ENCODE measurements at places on chromosomes 11 and 22.

DNA sequence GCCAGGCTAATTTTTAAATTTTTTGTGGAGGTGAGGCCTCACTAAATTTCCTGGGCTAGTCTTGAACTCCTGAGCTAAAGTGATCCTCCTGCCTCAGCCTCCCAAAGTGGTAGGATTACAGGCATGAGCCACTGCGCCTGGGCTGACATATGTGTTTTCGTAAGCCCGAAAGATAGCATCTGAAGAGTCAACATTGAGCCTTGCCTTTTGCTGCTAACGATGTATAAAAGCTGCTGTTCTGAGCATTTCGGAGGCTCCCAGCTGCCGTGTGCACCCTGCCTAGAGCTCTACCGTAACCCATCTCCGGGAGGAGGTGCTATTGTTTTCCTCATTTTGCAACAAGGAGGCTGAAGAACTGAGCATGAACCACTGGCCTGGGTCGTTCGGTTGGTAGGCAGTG lies 18.1 kb upstream of the PPP6R3 start:
- DNase-seq, result no peak

- DNase-seq, result no peak
Measured at GRCh38 chr11:96361778-96362177, 18.8 kb upstream of the MAML2 start.

DNA sequence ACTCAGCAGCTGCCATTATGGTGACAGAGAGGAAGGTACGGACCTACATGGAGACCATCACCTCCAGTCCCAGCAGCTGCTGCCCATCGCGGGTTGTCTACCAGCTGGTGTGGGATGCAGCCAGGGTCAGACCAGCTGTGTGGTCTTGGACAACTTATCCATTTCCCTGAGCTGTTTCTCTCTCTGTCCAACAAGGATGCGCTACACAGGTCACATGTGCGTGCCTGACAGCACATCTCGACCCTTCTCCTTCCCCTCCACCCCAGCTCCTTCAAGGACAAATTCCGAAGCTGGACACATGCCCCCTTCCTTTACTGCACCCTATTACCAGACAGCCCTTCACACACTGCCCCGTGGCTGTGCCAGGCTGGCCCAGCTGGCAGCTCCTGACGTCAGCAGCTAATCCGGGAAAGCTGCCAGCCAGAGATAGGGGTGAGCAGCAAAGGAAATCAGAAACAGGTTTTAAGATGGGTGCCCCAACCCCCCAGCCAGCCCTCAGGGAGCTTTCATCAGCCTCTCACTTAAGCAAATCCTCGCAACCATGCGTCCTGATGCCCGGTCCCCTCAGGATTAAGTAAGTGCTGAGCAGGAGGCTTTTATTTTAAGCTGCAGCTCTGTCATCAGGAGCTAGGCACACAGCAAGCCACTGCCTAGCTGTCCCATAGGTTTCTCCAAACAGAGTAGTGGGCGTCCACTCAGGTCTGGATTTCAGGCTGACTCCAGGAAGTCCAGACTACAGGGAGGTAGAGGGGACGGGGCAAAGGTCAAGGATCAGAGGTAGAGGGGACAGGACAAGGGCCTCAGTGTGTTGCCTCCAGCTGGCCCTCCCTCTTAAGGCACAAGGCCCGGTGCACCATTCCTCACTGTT lies 20.3 kb downstream of the TEF start:
- no peak for DNase-seq

- no peak for DNase-seq
Measured at GRCh38 chr11:7671347-7672215, 1.7 kb downstream of the CYB5R2 start.

DNA sequence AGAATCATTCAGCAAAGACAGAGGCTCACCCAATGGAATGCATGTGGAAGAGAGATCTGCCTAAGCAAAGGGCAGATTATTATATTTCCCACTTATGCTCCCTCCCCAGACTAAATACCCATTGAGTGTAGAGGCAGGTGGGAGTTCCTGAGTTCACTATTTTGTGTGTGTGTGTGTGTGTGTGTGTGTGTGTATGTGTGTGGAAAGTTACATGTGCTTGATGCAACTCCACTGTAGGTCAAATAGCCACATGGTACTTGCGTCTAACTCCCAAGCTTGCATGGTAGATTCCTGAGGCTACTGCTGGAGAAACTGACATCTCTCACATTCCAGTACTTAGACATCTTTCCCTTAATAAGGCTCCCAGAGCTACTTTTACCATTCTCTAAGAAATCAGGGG lies 3.4 kb upstream of the COPB1 start:
- no peak for DNase-seq

DNA sequence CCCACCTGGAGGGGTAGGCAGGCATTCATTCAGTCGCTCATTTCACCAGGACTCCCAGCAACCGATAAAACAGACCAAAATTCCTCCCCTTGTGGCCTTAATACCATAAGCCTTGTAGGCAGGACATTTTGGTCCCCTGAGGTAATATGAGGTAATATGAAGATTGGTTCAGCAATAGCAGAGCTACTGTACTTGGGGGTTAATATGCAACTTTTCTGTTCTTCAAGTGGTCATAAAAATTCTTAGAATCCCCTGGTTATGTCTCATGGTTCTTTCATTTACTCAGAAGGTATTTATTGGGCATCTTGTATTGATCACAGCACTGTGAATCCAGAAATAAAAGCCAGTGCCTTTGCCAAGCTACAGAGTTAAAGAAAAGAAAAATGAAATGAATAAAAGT lies 29.8 kb downstream of the SHISA8 start:
- DNase-seq, result no peak

GRCh38 chr11:43071338-43071737 lies 240.5 kb upstream of the API5 start:
- DNase-seq, result no peak

DNA sequence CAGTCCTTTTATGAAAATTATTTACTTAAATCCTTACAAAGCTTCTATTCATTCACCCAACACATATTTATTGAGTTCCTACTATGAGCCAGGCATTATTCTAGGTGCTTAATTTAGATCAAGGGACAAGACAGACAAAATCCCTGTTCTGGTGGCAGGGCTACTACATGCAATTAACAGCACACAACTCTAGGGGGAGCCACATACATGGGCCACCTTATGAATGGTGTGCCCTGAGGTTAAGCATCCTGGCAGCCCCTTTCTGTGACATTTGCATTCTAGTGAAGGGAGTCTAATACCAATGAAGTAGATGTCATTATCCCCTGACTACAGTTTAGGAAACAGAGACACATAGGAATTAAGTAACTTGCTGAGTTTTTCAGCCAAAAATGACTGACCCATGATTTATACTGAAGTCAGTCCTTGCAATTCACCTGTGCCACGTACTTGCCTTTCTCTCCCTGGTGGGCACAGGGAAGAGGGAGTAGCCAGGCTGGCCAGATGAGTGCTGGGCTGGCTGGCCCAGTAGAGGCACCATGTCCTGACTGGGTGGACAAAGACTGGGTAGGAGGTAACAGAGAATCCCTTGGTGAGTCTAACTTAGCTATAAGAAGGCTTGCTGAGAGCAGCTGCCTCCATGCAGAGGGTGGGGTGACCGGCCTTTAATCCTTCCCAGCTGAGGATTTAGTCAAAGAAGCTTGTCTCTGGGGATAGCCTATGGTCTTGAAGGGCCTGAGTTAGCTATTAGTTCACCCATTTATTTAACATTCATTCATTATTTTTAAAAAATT lies 52.0 kb upstream of the ELF5 start:
- peak; percentile 5 for DNase-seq

DNA sequence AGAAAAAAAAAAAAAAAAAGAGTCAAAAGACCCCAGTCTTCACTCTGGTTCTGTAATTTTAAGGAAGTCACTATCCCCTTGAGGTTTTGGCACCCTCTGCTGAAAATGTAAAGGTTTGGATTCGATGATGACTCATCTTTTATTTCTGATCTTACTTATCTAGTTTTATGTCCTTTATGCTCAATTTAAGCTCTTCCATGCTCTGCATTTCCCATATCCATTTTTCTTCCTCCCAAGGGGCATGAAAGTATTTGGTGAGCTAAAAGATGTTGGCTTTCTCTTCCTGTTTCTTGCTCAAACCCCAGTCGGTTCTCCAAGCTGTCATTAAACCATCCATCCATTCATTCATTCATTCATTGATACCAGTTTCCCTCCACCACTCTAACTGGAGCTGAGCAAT lies 61.0 kb upstream of the CDON start:
- DNase-seq, result no peak

DNA sequence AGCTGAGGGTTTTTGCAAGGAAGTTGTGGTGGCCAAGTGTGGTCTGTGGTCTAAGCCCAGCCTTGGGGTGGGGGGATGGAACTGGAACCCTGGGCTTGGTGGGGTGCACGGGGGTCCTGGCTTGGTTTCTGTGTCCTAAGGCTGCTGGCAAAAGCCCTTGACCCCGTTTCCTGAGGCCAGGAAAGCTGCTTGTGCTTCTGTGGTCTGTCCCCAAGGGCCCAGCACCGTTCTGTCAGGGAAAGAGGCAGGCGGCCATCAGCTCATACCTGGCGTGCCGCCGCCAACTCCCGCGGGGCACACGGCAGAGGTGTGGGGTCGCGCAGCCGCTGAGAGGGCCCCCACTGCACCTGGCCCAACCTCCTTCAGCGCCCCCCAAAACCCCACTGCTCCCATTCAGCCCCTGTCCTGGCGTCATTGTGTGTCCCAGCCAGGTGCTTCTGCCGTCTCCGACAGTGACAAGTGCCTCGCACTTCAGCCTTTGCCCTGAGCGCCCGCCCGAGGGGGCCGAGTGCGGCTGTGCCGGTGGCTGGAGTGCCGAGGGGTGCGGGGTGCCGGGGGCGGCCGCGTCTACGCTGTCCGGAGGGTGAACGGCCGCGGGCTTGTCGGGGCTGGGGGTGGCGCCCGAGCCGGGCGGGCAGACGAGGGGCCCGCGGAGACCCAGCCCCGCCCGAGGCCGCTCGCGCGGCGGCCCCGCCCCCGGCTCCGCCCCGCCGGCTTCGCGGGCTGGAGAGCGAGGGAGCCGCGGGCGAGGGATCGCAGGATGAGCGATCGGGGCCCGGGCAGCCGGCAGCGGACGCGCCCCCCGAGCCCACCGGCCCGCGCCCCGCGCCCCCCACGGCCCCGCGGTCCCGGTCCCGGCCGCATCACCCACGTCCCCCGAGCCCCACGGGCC lies at the start of gene CNIH2:
Gene CNIH2, plus strand, starts transcription at position 705 of the 892 bp plus-strand sequence. CDS start 282 bp downstream, outside the sequence.
- DNase-seq, result no peak

- no peak for DNase-seq
Measured at GRCh38 chr11:69574608-69575255, 66.2 kb upstream of the CCND1 start.

DNA sequence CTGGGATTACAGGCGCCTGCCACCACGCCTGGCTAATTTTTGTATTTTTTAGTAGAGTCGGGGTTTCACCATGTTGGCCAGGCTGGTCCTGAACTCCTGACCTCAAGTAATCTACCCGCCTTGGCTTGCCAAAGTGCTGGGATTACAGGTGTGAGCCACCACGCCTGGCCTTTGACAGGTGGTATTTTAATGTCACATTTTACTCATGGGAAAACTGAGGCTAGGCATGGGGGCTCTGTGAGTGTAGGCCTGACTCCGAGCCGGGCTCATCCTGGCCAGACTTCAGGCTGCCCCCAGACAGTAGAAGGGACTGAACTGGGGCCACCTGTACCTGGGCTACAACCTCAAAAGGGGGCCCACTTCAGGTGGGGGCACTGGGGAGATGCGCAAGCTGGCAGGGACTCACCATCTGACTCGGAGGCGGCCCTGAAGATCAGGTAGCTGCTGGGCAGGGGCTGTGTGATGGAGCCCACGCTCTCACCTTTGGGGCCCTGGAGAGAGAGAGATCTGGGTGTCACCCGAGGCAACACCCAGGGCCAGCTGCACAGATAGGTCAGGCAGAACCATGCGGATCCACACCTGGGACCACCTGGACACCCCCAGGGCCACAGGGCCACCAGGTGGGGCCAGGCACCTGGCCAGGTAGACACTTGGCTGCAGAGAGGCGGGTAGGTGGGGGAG lies 45.8 kb downstream of the OSBPL5 start:
- no peak for DNase-seq

DNA sequence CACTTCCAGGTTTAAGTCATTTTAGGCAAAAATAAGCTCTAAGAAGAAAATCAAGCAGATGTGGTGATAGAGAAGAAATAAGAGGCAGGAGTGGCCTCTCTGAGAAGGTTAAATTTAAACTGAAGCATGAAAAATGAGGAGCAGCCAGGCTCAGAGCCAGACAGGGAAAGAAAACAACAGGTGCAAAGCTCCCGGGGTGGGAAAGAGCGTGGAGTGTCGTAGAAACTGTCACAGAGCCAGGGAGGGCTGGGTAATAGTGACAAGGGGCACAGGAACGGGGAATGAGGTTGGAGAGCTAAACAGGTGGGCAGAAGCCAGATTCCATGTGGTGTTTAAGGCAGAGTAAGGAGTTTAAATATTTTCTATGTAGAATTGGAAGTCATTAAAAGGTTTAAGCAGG lies 132.1 kb upstream of the BLID start:
- no peak for DNase-seq

- DNase-seq, result no peak
Measured at GRCh38 chr22:45799291-45799690, 127.7 kb downstream of the ATXN10 start.

GRCh38 chr11:95767498-95767897 lies 22.1 kb downstream of the FAM76B start:
- peak; percentile 64 for DNase-seq

DNA sequence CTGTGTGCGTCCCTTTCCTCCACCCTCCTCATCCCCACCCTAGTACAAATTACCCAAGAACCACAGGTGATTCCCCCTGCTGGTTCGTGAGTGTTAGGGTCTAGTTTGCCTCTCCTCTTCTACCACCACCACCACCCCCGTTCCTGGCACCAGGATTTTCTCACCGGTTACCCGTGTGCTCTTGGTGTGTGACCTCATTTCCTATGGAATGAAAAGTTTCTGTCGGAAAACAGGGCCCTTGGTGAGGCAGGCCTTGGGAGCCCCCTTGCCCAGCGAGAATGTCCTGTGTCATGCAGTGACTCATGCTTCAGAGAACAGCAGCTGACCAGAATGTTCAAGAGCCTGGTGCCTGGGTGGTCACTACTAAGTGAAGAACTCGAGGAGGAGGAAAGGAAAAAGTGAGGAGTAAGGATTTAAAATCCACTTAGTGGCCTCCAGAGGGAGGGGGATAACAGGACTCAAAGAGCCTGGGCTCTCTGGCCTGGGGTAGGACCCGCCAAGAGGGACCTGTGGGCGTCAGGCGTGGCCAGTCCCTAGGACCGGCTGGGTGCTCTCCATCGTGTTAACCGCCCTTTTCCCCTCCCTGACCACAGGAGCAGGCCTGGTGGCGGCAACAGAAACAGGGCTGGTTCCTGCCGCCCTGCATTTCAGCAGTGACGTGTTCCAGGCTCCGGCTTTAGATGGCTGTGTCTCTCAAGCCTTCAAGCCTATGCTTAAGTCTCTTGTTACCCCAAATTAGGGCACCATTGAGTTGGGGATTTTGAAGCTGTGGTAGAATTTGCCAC lies 30.2 kb downstream of the C22orf31 start:
- no peak for DNase-seq

- DNase-seq, result no peak
Measured at GRCh38 chr11:67384851-67385366, 6.9 kb upstream of the RAD9A start.

Measured in AML-193 (cell line).